ENCODE measurements at places on chromosomes 7 and 10.

GRCh38 chr10:30765616-30766015 lies 136.1 kb upstream of the LYZL2 start:
- DNase-seq, result no peak

DNA sequence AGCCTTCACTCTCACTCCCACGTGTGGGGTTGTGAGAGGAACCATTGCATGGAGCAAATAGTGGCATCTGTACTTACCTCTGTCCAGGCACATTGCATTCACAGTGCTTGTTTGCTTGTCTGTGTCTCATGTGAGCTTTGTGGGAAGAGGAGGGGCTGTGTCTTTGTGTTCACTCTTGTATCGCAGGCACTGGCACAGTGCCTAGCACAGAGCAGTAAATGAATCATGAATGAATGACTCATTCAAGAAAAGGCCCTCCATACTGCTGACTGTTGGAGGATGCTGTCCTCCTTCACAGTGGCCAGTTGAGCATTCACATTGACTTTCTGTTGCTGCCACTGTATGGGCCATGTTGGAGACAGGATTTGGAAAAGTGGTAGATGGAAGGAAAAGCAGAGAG lies 125.3 kb downstream of the SORCS3 start:
- DNase-seq, result no peak

GRCh38 chr7:123260428-123260960 lies 60.7 kb upstream of the SLC13A1 start:
- DNase-seq, result no peak

DNA sequence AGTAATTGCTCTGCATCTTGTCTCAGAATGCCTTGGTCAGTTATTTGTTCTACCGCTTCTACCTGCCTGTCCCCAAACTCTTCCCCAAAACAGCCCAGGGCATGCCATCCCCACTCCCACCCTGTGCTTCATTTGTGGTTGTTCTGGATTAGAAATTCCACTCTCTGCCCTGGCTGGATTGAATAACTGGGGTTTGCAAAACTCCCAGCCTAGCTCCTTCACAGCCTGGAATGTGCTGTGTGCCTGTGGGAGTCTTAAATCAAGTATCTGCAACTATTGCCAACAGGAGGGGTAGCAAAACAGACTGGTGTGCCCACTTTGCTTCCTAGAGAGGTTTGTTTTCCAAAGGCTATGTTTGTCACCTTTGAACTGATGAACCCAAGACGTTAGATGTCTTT lies 24.2 kb downstream of the TSPAN15 start:
- no peak for DNase-seq

- no peak for DNase-seq
Observed at GRCh38 chr7:134101716-134102115, 25.4 kb upstream of the LRGUK start.

GRCh38 chr10:125692601-125693523 lies 9.9 kb upstream of the TEX36 start:
- no peak for DNase-seq

- DNase-seq, result no peak
Observed at GRCh38 chr10:11595395-11595692, 16.1 kb downstream of the USP6NL start.

DNA sequence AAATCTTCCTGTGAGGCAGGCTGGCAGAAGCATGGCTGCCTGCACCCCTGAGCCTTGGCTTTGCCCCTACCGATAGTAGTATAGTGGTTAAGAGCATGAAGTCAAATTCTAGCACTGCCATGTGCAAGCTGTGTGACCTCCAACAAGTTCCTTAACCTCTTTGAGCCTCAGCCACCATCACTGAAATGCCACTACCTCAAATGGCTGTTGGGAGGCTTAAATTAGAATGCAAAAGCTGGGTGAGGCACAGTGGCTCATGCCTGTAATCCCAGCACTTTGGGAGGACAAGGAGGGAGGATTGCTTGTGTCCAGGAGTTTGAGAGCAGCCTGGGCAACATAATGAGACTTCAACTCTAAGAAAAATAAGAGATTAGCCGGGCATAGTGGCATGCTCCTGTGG lies 8.4 kb downstream of the SFRP5 start:
- DNase-seq, result no peak

- DNase-seq, result no peak
Observed at GRCh38 chr7:72416846-72417245, 4.7 kb upstream of the CALN1 start.

DNA sequence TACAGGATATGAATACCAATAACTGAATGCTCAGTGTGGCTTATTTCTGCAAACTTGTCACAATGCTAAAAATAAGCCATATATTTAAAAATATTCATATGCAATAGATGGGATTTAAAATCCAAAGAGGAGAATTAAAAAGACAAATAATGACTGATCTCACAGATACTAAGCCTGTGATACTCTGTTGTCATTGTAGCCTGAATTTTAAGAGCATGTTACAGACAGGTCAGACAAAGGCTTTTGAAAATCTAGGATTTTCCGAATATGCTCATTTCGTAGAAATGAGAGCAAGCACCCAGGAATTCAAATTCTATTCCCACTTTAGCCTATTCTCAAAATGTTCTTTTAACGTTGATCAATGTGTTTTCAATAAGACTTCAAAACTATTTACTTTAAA lies 269.7 kb downstream of the PCDH15 start:
- DNase-seq, result no peak

DNA sequence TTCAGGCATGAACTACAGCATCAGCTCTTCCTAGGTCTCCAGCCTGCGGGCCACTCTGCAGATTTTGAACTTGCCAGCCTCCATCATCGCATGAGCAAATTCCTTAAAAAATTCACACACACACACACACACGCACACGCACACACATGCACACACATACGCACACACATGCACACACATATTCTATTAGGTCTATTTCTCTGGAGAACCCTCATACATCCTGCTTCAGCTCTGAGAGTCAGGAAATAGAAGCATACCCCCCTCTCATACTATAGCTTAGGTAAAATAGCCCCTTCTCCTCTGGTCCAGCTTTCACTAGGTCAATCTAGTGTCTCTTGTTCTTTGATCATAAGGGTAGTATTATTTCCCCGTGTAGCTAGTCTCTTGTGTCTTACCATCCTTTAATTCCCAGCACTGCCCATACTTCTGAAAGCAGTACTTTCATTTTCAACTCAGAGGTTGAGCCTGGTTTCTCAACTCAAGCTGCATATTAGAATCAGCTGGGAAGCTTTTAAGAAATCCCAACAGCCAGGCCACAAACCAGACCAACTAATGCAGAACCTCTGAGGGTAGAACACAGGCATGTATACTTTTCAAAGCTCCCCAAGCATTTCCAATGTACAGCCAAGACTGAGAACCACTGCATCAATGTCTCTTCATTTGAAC lies 30.9 kb upstream of the ITGB8 start:
- DNase-seq, result no peak

- no peak for DNase-seq
Observed at GRCh38 chr7:134440067-134440466, 18.8 kb downstream of the AKR1B1 start.

GRCh38 chr7:49660170-49660783 lies 113.2 kb upstream of the VWC2 start:
- DNase-seq, result no peak

DNA sequence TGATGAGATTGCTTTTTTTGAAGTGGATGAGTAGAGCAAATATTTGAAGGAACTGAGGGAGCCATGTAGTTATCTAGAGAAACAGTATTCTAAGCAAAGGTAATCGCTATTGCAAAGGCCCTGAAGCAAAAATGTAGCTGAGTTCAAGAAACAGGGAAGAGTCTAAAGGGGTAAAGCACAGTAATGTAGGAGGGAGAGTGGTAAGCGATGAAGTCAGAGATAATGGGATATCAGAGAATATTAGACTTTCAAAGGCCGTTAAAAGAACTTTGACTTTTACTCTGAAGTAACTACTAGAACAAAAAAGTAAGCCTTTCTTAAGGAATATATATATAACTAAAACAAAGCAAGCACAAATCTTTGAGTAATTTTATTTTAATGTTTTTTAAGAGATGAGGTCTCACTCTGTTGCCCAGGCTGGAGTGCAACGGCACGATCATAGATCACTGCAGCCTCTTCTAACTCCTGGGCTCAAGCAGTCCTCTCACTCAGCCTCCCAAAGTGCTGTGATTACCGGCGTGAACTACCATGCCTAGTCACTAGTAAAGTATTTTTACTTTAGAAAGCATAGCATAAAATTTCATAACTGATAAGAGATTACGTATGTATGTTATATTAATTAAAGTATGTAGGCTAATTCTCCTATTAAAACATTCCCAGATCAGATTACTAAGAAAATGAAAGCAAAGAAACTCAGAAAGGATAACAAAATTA lies 61.7 kb upstream of the OIT3 start:
- no peak for DNase-seq
